ENCODE measurements at places on chromosomes 1 and 21.

GRCh38 chr1:110213143-110213540, 3.0 kb downstream of the KCNC4 start:
- H3K27me3 ChIP-seq, result no peaks in the 10 kb centered on the region
- DNase-seq, result no peak
- H3K36me3 ChIP-seq, result peaks cover 19% of the 10 kb centered on the region
- peak overlapping the region; percentile 84 for H3K4me3 ChIP-seq
- no peak overlapping the region for H3K27ac ChIP-seq

- no peaks in the 10 kb centered on the region for H3K27me3 ChIP-seq
- peaks cover 15% of the 10 kb centered on the region for H3K4me1 ChIP-seq
- DNase-seq, result no peak
- no peak overlapping the region for H3K4me3 ChIP-seq
- H3K36me3 ChIP-seq, result no peaks in the 10 kb centered on the region
- H3K27ac ChIP-seq, result no peak overlapping the region
Observed at GRCh38 chr1:1628754-1629429, 3.1 kb upstream of the MMP23B start.

DNA sequence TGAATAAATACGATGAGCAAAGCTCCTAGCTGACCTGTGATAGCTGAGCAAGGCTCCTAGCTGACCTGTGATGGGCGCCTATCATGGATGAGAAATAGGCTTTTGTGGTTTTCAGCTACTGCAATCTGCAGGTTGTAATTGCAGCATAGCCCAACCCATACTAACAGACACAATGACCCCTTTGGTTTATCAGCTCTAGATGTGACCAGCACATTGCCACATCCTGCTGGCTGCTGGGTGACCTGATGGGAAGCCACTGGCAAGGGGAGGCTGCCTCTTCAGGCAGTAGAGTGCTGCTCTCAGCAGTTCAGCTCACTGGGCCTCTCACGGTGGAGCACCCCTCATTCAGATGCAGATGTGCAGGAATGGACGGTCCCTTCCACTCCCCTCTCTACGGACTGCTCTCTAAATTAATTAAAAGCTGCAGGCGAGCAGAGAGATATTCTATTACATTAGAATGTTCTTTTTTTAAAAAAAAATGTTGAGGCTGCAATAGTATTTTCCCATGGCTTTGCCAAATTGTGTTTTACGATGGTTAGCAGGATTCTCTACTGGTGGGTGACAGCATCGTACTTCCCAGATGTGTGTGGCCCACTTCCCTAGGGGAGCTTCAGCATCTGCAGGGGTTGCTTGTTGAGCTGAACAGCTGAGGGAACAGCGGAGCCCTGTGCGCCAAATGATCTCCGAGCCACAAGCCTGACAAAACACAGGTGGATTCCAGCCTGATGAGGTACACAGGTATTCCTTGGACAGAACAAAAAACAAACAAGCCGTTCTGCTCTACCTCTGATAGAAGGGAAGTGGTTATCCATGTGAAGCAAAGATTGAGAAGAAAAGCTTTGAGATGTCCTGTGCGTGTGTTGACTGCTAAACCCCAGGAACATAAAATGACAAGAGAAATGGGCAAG, 65.0 kb downstream of the SYT6 start:
- H3K4me3 ChIP-seq, result no peak overlapping the region
- DNase-seq, result no peak
- H3K36me3 ChIP-seq, result no peaks in the 10 kb centered on the region
- H3K27me3 ChIP-seq, result peaks cover 3% of the 10 kb centered on the region

DNA sequence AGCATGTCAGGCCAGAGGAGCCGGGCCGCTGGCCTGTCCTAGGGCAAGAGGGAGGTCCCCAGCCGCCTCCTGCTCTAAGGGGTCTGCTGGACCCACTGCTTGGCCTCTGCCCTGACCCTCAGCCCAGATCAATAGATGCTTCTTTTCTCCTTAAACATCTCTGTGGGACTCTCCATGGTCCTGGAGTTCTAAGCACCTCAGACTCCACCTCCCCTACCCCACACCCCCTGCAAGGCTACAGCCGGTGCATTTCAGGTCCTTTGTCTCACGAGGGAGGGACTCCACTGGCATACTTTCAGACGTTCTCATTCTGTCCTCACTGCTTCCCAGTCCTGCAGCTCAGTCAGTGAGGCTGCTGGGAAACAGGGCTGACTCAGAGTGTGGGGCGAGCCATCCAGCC, 11.0 kb downstream of the CNTN2 start:
- no peaks in the 10 kb centered on the region for H3K36me3 ChIP-seq
- peaks cover 20% of the 10 kb centered on the region for H3K27me3 ChIP-seq
- no peak for DNase-seq
- H3K4me3 ChIP-seq, result no peak overlapping the region
- no peaks in the 10 kb centered on the region for H3K4me1 ChIP-seq
- H3K27ac ChIP-seq, result no peak overlapping the region

GRCh38 chr21:44713130-44713529, 1.8 kb upstream of the TSPEAR start:
- H3K4me3 ChIP-seq, result no peak overlapping the region
- no peak overlapping the region for H3K27ac ChIP-seq
- no peak for DNase-seq

GRCh38 chr1:170671629-170671963, 7.7 kb downstream of the PRRX1 start:
- no peak overlapping the region for H3K4me3 ChIP-seq
- no peaks in the 10 kb centered on the region for H3K27me3 ChIP-seq
- H3K27ac ChIP-seq, result no peak overlapping the region
- H3K36me3 ChIP-seq, result no peaks in the 10 kb centered on the region
- peaks cover 5% of the 10 kb centered on the region for H3K4me1 ChIP-seq
- DNase-seq, result no peak

DNA sequence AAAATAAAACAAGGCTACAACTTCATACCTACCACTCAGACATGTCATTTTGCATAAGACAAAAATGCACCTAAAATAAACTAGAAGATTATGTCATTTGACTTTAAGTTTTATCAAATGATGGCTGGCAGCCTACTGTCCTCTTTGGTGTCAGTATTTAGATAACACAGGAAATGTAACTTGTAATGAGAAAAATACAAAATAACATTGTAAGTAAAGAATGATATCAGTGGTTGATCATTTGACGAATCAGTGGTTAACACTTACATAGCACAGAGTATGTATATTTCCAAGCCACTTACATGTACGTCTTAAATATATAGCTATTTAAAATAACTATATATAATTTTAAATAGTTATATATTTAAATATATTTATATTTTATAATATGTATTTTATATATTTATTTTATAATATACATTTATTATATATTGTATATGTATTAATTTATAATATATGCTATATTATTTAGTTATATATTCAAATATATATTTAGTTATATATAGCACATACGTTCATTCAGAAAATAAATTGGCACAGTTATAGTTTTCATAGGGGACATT, 44.1 kb downstream of the ZNF678 start:
- no peaks in the 10 kb centered on the region for H3K4me1 ChIP-seq
- peaks cover 39% of the 10 kb centered on the region for H3K36me3 ChIP-seq
- no peak overlapping the region for H3K4me3 ChIP-seq

- H3K4me1 ChIP-seq, result no peaks in the 10 kb centered on the region
- DNase-seq, result no peak
- H3K36me3 ChIP-seq, result no peaks in the 10 kb centered on the region
- H3K27ac ChIP-seq, result no peak overlapping the region
Observed at GRCh38 chr1:214898161-214898560, 184.4 kb upstream of the KCNK2 start.
